ENCODE measurements at places on chromosomes 11 and 22. TPM values are rescaled to one million over a fixed set of nuclear protein-coding genes. Genes with fewer than 3 reads are reported as not detected.

- no peak for DNase-seq
Measured at GRCh38 chr11:132264616-132265015, 894.2 kb downstream of the NTM start.

GRCh38 chr11:86230179-86230804, 14.3 kb upstream of the EED start:
- DNase-seq, result no peak

CABP7 gene
- 0.11 TPM for polyA plus RNA-seq

DNA sequence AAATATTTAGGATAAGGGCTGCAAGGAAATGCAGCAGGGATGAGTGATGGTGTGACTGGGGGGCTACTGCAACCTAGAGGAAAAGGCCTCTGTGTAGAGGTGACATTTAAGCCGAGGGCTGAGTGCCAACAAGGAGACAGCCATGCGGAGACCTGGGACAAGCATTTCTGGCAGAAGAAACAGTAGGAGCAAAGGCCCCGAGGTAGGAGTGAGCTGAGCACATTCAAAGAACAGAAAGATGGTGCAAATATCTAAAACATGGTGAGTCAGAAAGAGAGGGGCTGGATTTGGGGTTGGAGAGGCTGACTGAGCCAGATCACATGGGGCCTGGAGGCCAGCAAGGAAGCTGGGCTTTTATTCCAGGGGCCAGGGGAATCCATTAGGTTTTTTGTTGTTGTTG, 55.1 kb upstream of the INCENP start:
- no peak for DNase-seq

DNA sequence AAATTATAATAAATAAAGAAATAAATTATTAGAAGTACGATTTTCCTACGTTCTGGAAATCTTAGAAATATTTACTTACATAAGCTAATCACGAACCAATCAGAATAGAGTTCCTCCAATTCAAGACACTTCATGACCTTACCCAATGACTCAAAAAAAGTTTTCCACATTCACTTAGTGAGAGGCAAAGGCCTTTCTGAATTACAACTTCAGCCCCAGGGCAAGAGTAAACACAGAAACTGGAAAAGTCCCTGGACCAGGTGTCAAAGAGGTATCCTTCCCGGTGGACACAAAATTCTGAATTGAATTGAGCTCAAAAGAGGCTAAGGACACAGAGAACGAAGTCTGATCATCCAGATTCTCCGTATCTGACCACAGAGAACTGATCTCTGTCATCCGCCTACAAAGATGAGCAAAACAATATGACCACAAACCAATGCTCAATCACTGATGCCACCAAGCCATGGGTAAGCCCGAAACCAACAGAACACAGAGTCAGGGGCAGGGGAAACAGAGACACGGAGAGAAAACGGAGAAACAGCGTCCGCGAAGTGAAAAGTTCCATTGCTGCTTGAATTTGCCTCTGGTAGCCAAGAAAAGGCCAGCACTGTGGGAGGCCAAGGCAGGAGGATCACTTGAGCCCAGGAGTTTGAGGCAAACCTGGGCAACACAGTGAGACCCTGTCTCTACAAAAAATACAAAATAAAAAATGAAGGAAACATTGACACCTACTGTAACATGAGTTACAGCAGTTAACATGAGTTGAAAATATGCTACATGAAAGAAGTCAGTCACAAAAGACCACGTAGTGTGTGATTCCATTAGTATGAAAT, 6.8 kb downstream of the BID start:
- no peak for DNase-seq

DNA sequence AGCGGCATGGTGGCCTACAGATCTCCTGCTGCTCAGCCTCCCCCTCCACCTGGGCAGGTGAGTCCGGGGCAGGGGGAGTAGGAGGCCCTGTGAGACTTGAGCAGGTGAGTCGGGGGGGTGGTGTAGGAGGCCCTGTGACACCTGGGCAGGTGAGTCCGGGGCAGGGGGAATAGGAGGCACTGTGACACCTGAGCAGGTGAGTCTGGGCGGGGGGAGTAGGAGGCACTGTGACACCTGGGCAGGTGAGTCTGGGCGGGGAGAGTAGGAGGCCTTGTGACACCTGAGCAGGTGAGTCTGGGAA, 299.3 kb downstream of the BRD1 start:
- DNase-seq, result no peak

DLG2 gene
- 11.5 TPM for polyA plus RNA-seq

DNA sequence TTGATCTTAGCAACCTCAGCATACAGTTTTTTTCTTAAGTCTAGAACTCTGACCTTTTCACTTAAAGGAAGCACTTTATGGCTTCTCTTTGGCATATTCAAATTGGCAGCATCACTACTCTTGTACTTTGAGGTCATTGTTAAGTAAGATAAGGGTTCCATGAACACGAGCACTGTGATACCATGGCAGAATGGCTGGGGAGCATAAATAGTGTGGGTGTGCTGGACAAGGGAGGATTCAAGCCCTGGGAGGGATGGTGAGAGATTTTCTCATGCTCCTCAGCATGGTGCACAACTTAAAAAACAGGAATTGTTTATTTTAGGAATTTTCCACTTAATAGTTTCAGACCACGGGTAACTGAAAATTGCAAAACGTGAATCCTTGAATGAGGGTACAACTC, 111.4 kb downstream of the ATXN10 start:
- no peak for DNase-seq

CSNK2A3 gene
- 2.2 TPM for polyA plus RNA-seq

DNA sequence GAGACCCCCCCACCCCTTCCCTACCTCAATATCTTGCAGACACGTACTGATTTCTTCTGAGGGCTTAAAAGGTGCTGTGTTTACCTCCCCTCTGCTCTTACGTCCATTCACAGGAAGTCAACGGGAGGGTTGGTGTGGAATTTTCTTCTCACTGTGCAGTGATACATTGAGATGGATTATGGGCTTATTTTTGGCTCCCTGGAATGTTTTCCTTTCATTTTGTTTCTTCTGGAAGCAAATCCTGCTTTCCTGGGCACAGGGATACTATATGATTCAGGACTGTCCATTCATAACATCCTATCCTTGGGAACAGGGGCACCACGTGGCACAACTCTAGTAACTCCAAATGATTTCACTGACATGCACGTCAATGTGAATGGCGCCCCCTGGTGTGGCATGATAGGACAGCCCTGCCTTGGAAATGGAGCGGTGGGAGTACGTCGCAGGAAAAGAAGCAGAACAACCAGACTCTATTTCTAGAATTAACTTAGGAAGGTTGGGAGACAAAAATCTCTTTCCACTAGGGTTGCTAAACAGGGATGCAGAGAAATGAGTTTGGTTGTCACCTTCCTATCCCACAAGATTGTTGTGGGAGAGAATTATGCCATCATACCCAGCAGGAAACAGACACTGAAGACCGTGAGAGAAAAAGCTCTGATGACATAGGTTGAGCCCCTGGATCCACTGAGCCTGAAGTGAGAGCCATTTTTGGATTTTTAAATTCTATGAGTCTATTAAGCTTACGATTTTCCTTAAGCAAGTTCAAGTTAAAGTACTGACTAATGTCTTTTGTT, 146.5 kb upstream of the RAG2 start:
- peak; percentile 16 for DNase-seq

TRIM51 gene
- polyA plus RNA-seq, result not detected

GRCh38 chr11:114847306-114847975, 169.1 kb downstream of the NXPE2 start:
- no peak for DNase-seq

PAMR1 gene
- polyA plus RNA-seq, result 3.7 TPM

DNA sequence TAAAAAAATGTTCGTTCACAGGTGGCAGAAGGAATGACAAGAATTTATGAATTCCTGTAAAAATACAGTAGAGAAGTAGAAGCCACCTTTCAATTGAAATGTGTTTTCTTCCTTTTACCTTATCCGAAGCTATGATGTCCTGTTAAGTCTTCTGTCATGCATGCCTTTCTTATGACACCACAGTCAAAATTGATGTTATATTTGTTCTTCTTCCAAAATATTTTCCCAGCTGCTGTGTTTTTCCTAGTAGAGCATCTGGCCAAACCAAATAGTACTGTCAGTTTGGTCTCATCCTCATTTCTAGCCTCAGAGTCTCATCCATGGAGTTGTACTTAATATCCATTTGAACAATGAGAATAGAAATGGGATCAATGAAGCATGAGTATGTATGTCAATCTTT, 206.1 kb downstream of the PGR start:
- DNase-seq, result no peak

DNA sequence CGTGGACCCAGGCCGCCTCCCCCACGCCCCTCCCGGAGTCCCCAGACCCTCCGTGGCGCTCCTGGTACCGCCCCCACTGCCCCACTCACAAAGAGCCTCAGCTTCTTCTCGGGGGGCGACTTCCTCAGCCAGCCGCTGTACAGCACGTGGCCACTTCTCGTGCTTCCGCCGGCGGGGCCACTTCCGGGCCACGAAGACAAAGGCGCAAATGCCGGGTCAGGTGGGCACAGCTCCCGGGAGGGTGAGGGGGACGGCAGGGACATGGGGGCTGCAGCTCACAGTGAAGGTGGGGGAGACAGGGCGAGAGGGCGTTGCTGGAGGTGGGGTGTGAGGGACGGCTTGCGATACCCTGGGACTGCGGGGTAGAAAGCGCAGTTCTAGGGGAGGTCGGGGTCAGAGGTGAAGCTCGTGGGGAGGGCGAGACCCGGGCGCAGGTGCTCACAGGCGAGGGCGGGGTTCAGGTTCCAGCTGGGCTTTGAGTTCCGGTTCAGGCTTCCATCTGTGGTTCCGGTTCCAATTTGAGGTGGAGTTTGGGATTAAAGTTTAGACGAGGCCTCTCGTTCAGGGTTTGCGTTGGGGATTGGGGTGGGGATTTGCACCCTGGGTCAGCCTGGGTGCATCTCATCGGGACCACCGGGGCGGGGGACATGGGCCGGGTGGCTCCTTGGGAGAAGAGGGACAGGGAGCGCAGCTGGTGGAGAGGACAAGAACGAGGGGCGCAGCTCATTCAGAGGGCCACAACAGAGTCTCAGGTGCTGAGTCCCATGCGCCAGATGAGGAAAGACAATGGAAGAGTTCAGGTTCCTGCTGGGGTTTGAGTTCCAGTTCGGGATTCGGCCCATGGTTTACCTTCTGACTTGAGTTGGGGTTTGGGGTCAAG, at the start of gene GAB4:
GAB4 (minus strand) TSS at position 371 of the 880 bp plus-strand sequence; CDS start at position 263, 108 bp downstream.
- no peak for DNase-seq

DNA sequence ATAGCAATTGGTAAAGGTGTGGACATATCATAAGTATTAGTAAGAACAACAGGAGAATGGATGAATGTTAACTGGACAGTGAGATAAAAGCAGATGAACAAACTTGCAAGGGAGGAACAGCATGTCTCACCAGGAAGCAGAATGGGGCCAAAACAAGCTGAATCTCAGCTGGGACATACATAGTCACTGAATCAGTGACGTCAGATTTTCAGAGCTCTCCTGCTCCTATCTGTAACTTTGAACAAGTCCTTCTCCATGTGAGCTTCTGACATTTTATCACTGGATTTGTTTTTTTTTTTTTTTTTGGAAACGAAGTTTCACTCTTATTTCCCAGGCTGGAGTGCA, 118.7 kb downstream of the BBOX1 start:
- DNase-seq, result no peak

DNA sequence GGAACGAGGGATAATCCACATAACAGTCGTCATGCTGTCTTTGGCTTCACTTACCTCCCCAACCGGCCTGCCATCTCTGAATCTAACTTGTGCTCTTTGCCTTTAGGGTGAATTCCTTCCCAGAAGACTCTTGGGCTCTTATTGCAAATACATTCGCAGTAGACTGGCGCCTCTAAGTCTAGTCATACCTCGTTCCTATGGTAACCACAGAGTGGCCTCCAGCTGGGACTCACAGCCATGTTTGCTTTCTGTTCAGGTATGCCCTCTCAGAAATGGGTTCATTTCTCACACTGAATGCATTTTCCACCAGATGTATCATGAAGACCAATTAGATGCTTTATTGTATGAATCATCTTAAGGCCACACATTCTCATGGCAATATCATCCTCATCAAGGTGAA, 112.7 kb downstream of the FAR1 start:
- no peak for DNase-seq

DNA sequence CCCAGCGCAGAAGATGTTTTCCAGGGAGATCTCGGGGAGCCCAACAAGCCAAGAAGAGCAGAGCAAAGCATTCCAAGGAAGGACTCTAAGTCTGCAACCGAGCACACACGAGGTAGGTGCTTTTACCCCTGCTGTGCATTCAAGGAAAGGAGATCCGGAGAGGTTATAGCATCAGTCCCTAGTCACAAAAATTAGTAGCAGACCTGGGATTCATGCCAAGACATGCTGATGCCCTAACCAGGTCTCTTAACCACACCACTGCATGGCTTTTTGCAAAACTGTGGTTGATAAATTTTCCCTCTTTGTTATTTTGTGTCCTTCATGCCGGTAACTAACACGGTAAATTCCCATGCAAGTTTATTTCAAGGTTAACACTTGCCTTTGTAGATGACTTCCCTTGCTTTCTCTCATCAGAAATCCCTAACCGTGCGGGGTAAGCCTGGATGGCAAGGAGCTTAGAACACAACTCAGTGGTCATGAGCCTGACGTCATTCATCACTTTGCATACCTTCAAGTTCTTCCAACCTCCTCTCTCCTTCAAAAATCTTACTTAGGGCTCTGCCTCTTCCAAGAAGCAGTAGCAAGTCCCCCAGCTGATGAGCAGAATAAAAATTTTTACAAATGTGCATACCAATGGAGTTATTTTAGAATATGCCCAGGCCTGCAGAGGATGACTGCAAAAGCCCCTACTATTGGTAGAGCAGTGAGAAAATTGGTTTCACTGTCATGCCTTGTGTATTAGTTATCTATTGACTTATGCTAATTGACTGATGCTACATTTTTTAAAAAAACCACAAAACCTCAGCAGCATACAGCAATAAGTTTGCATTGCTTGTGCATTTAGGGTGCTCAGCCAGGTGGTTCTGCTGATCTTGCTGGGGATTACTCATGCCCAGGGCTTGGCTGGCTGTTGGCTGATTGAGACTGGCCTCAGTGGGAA, 465.1 kb downstream of the MN1 start:
- DNase-seq, result no peak

- DNase-seq, result no peak
Measured at GRCh38 chr11:132050049-132050448, 679.6 kb downstream of the NTM start.

DNA sequence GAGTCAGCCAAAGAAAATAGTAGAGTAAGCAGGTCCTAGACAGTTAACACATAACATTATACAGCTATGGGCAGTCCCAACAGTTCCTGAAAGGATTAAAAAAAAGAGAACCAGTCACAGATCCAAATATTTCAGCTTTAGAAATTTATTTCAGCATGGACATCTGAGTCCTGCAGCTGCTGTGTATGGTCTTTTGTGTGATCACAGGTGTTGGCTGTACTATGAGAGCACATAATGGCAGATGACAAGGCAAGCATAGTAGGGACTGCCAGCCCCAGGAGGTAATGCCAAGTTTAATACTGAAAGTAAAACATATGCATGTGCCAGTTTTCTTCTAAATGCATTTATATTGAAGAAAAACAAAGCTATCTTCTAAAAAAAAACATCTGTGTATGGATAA, 158.1 kb downstream of the GRIA4 start:
- no peak for DNase-seq
